ENCODE measurements at places on chromosomes 5 and 9.

GRCh38 chr9:81759680-81760215, 70.4 kb upstream of the TLE1 start:
- DNase-seq, result no peak

- no peak for DNase-seq
Observed at GRCh38 chr9:103242025-103242424, 246.9 kb downstream of the CYLC2 start.

DNA sequence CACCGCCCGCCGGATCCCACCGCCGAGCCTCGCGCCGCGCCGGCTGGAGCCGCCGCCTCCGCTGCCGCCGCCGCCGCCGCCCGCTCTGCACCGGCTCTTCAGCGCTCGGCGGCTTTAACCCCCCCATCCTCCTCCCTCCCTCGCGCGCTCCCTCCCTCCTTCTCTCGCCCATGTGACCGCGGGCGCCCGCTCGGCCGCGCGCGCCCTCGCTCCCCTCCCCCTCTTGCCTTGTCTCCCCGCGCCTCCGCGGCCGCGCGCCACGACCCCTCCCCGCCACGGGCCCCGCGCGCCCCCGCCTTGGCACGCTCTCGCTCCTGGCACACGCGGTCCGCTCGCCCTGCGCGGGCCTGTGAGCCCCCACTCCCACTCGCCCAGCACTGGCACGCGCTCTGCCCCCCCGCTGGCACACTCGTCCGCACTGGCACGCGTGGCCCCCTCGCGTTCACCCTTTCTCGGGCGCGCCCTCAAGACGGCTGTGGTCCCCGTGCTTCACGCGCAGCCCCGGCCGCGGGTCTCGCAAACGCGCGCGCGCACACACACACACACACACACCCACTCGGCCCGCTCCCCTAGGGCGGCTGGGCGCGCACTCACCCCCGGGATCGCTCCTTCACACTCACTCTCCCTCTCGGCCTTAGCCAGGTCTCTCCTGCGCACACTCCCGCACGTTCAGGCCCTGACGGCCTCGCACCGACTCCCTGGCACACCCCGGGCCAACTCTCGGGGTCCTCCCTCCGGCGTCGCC, at the start of gene CNTFR:
CNTFR (minus strand) TSS at position 89 of the 745 bp plus-strand sequence. CDS start 20,743 bp downstream, outside the sequence.
- DNase-seq, result no peak

GRCh38 chr5:57513785-57514184, 31.2 kb upstream of the ACTBL2 start:
- DNase-seq, result no peak

- no peak for DNase-seq
Observed at GRCh38 chr9:81191222-81191621, 498.1 kb downstream of the TLE1 start.

DNA sequence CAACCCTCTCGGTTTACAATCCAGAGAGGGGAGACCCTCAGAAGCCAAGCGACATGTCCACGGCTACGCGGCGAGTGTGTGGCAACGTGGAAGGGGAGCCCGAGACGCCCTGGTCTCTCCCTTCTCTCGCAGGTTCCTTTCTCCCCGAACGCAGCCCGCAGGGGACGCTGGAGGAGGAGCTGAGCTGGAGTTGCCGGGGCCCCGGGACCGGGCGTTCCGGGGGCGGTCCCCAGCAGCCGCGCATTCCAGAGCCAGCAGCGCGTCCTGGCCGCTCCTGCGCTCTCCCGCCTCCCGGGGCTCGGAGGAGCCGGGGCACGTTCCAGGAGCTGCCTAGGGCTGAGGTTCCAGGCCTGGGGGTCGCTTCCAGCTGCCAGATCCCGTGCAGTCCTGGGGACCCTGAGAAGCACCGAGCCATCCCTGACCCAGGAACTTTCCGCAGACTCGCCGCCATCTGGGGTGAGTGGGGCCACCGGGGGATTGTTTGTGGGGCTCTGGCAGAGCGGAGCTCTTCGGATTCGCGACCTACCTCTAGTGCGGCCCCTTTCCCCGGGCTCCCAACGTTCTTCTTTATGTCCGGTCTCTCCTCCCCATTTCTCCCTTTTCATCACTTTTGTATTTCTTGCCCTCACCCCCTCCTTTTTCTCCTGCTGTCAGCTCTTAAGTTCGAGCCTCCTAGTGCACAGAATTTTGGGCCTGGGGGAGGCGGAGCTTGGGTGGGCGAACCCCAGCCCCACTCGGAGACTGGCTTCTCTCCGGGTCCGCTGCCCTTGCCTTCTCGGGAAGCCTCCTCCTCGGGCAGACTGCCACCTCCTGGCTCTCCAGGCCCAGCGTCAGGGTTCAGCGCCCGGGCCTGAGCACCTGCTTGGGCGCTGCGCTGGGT, at the start of gene SMIM3:
SMIM3 (plus strand) TSS at position 241 of the 880 bp plus-strand sequence. CDS start 16,684 bp downstream, outside the sequence.
- DNase-seq, result peak; percentile 88

DNA sequence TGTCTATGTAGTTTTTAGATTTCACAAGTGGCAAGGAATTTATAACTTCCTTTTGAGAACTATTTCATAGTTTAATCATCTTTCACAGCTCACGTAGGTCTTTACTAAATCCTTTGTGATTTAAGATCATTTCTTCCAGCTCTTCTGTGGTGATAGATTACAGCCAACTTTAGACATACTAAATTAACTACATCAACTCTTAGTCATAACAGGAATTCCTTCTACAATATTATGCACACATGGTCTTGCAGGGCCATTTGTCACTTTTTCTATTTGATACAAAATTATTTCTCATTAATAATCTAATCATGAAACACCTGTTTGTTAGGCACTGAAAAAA, 208.4 kb downstream of the PDE4D start:
- DNase-seq, result no peak

GRCh38 chr9:35294556-35294955, 132.7 kb downstream of the UNC13B start:
- no peak for DNase-seq

GRCh38 chr9:73549991-73550390, 398.3 kb downstream of the ANXA1 start:
- no peak for DNase-seq
